ENCODE measurements at places on chromosomes 5 and 9.

DNA sequence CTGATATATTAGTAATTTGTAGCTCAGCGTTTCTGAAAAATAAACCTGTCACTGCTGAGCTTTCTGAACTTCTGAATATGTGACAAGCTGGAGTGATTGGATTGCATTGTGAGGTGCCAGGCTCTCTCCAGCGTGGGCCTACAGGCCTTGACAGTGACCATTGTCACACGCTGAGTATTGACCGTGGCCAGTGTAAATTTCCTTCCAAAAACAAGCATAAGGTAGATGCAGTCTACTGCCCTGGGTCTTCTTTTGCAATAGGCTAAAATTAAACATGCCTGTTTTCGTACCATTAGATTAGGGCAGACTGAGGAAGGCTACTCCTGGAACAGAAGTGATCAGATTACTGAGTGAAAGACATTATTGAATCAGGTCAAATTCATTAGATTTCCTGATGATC lies 60.2 kb downstream of the SPEF2 start:
- no peak for DNase-seq

GRCh38 chr5:134007581-134008265 lies 2.9 kb upstream of the VDAC1 start:
- DNase-seq = no peak

DNA sequence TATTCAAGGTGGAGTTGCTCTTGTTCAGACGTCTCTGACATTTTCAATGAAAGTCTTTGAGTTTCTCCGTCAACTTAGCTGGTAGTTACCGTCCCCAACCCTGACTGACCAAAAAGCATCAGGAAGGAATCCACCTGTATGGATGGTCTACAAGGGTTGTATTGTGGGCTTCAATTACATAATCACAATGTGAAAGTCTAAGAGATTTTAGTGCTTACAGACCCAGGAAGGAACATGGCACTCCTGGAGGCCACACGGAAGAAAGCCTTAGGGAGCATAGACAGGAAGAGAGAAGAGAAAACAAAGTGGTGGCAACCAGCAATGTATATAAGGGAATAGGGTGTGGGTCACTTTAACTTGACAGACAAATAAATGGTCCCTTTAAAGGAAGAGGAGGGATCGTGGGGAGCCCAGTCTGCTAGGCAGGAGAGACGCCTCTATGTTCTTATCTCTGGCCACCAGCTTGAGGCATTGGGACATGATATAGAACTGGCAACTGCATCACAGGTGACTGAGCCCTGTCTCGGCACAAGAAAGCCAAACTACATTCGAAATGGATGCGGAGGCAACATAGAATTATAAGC lies 80.4 kb downstream of the ALDH7A1 start:
- no peak for DNase-seq

- peak; percentile 56 for DNase-seq
These were observed 6.3 kb upstream of the IRF1 start for GRCh38 chr5:132496631-132497487.

DNA sequence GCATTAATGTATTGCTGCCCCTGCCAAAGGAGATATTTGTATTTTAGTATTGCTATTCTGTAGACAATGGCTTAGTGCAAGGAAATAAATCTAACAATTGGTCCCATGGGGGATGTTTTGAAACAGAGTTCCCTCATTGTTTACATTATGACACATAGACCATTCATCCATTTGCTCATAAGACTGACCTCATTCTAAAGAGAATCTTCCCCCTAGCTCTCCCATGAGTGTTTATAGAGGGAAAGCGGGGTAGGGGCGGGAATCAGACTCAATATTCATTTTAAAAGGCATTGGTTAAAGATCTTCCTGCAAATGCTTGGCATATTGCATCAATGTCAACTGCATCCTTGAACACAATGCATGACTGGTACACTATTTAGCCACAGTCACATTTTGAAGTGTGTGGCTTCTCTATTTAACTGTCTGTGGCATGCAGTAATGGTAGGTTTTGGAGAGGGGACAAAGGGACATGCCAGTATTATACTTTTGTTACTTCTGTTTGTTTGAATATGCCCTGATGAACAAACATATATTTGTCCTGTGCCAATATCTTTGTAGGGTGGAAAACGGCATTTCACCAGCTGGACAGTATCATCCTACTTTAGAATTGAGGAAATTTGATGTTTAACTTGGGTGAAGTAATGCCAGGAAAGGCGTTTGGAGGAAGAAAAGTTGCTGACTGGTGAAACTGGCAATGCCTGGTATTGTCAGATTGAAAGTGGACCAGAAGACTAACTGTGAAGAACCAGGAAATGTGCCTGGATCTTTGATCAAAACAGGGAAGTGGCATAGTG lies 84.1 kb upstream of the MEGF10 start:
- DNase-seq = no peak

- DNase-seq = no peak
These were observed 33.1 kb downstream of the SLC25A51 start for GRCh38 chr9:37870799-37871176.

DNA sequence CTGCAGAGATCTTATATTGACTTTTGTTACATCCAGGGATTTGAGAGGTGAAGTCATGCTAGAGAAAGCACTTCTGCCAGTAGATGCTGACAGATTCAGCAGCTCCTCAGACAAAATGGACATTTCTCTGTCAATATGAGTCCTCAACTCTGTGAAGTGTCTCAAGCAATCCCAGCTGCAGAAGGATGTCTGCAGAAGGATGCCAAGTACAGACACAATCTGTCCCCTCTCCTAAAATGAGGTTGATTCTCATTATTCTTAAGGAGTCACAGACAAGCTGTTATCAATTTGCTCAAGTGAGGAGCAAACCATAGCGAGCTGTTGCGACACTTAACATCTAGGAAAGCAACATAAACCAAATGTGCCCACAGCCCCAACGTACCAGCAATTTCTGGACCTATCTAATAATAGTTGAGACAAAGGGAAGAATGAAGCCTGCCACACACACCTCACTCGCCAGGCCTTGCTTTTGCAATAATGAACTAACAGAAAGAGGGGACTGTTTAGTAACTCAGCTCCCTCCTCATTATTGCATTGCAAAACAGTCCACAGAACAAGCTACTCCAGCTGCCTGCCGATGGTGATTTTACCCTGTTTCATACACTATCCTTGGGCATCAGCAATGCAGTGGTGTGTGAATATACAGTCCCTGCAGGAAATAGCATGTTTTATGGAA lies 364.2 kb upstream of the PDE4D start:
- DNase-seq = no peak

DNA sequence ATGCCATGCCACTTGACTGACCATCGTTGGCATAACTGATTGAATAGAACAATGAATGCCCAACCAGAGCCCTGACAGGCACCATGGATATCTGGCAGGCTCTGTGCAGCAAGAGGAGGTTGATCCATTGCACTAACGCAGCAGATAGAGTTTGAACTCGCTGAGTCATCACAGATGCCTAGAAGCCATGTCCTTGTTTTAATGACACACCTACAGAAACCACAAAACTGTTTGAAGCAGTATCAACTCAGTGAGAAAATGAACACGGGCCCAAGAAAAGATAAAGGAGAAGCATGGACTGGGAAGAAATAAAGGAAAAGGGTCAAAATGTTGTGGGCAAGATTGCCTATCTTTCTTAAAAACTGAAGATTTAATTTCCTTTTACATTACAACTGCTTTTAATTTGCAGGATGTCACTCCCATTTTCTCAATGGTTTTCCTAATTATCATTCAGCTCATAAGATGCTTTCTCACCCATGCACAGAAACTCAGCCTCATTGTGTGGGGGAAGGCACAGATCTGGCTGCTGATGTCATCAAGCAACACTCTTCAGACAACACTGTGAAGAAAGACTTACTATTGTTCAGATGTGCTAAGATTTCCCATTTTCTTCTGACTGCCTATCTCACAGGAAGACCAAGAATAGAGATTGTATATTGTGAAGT lies 129.0 kb downstream of the PIK3R1 start:
- no peak for DNase-seq

DNA sequence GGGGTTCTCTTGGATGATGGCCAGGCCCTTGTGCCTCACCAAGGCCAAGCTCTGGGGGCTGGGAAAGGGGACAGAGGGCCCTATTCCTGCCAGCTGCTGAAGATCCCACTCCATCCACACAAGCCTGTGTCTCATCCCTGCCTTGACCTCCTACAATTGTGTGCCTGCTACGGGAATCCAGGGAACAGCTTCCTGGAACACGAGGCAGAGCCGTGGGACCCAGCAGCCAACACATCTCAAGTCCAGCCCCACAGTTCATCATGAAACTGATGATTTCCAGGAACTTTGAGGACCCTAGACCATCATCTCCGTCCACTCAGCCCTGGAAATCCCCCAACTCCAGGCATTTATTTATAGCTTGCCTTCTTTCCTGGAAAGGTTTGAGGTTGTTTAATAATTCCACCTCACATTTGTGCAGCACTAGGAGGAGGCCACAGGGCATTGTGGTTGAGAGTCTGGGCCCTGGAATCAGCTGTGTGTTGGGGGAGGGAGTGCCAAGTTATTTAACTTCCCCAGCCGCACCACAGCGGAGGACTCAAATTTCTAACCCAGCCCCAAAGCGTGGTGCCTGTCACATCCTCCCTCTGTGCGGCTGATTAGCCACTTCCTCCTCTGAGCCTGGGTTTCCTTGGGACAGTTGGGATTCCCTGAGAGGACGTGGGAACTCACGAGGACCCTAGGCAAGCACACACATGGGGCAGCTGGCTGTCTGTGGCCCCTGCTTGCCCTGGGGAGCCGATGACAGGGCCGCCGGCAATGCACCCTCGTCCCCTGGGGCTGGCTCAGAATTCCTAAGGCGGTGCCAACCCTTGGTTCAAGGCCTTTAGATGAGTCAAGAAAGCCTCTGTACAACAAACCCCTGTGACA lies 58.2 kb upstream of the GGTA1 start:
- DNase-seq = no peak

DNA sequence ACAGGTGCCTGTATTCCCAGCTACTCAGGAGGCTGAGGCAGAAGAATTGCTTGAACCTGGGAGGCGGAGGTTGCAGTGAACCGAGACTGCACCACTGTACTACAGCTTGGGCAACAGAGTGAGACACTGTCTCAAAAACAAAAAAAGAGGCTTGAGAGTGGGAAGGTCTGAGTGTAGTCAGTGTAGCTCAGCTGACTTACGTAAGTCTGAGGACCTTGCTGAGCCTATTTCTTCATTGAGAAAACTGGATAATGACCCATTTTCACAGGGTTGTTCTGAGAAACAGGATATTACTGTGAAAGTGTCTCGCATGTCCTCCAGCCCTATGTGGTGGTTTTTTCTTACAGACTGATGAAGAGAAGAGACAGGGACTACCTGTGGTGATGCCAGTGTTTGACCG lies 66.7 kb downstream of the WDR41 start:
- DNase-seq = no peak

DNA sequence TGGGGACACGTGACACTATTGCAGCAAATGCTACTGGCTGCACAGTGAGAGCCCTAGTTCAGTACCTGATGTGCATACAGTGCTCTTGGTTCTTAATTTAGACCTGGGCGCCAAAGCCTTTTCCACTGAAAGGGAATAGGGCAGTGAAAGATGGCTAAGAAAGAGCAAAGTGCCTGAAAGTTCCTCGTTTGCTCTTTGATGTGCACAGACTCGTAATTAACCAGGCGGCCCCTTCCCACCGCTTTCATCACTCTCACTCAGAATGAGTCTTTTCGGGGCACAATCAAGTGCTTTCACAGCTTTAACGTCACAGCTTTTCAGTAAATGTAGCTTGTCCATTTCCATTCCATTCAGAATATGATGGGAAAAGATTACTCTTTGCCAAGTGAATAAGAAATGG lies 116.6 kb upstream of the ADRA1B start:
- no peak for DNase-seq

DNA sequence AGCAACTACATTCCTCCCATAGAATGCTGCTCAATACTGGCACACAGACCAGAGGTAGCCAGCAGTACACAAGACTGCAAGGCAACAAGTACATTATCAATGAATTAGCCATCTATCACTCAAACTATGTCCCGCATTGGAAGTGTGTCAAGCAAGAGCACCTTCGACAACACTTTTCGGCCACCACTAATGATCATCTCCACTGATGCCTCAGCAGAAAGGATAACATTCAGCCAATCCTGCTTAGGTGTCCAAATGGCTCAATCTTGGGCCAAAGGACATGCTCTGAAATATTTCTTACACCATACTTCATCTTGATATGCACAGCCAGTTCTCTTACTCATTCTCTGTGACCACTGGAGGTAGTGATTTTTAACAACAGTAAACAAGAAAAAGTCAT lies 25.0 kb downstream of the SKP1 start:
- no peak for DNase-seq

GRCh38 chr9:84642553-84643141 lies 26.9 kb upstream of the NTRK2 start:
- DNase-seq = no peak

- peak; percentile 12 for DNase-seq
These were observed 74.8 kb downstream of the ICE1 start for GRCh38 chr5:5497152-5497788.

DNA sequence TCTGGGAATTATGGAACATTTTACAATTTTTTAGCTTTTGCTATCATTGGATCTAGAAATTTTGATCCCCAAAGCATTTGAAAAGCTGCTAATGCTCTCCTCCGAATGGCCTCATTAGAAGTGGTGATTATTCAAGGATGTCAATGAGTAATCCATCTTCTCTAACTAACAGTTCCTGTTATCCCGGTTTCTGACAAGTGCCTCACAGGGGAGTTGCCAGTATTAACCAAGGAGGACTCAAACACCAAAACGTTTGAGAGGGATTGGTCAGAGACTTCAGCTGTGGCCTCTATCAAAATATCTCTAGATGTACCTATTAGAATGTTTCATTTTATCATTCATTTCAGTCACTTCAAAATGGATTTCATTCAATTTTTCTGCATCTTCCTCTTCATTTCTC lies 208.3 kb upstream of the ITGA1 start:
- DNase-seq = no peak

GRCh38 chr5:88263349-88263748 lies 5.3 kb downstream of the TMEM161B start:
- DNase-seq = no peak

- no peak for DNase-seq
These were observed 149.5 kb upstream of the DHFR start for GRCh38 chr5:80804332-80804731.

- DNase-seq = peak; percentile 29
These were observed 16.1 kb upstream of the NEUROG1 start for GRCh38 chr5:135551593-135552447.

- DNase-seq = no peak
These were observed 473.4 kb downstream of the NTRK2 start for GRCh38 chr9:85142968-85143367.

GRCh38 chr9:124849801-124850200 lies 3.5 kb upstream of the WDR38 start:
- no peak for DNase-seq

All from stimulated activated CD8-positive, alpha-beta memory T cell treated with anti-CD3 and anti-CD28 coated beads, Interleukin-15, amount 100 ng/mL, for 48 hours (primary cell).